ENCODE measurements at places on chromosomes 2 and 18.

DNA sequence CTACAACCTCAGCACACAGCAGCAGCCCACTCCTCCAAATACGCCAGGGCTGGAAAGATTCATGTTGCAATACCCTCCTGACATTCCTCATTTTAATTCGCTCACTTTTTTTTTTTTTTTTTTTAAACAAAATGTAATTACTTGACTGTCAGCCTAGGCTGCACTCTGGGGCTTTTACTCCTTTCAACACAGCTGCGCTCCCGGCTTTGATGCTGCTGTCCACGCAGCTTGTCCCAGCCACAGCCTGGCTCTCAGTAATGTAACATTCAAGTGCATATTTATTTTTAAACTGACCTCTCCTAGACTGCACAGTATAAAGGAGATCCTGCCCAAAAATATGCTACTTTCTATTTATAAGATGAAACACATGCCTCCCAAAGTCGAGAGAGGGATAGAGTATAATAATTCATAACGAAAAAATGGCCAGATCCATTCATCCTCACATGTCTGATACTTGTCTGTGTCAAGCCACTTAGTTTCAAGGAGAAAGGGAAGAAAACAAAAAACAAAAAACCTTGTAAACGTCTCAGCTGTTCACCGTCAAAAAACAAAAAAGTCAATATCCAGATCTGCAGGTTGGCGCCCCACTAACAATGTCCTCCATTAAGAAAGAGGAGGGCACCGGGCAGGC is 949 bp downstream of the CDC42EP3 start:
- no peak for DNase-seq

GRCh38 chr2:234334151-234334550 is 162.7 kb downstream of the ARL4C start:
- no peak for DNase-seq

- DNase-seq = no peak
Observed at GRCh38 chr18:39421276-39421675, 1855.7 kb upstream of the CELF4 start.

GRCh38 chr2:240260664-240261063 is 120.2 kb upstream of the OTOS start:
- no peak for DNase-seq

DNA sequence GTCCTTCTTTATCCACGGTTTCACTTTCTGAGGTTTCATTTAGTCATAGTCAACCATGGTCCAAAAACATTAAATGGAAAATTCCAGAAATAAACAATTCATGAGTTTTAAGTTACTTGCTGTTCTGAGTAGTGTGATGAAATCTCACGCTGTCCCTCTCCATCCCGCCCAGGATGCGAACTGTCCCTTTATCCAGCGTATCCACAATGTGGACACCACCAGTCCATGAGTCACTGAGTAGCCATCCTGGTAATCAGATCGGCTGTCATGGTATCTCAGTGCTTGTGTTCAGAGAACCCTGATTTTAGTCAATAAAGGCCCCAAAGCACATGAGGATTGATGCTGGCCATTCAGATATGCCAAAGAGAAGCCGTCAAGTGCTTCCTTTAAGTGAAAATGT is 3.7 kb downstream of the SP140L start:
- no peak for DNase-seq

DNA sequence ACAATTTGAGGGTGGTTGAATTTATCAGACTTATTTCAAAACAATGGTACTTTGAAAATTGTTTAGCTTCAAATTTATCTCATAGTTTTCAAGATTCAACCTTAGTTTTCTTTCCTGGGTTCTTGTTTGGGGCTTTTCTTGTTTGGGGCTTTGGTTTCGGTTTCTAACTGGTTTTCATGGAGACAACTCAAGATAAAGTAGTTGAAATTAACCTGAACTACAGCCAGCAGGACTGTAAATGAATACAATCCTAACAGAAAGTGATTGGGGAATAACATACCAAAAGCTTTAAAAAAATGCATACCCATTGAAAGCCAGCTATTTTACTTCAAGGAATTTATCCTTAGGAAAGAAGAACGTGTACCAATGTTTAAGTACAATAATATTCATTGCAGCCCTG is 133.5 kb upstream of the SLC14A2 start:
- no peak for DNase-seq

DNA sequence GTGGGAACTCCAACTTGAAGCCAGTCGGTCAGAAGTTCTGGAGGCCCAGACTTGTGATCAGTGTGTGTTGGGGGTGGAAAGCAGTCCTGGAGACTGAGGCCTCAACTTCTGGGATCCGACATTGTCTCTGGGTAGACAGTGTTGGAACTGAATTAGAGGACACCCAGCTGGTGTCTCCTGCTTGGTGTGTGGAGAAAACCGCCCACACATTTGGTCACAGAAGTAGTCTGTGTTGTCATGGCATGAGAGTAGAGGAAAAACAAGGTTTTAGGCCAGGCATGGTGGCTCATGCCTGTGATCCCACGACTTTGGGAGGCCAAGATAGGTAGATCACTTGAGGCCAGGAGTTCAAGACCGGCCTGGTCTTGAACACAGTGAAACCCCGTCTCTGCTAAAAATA is 51.5 kb downstream of the PUM2 start:
- DNase-seq = no peak

DNA sequence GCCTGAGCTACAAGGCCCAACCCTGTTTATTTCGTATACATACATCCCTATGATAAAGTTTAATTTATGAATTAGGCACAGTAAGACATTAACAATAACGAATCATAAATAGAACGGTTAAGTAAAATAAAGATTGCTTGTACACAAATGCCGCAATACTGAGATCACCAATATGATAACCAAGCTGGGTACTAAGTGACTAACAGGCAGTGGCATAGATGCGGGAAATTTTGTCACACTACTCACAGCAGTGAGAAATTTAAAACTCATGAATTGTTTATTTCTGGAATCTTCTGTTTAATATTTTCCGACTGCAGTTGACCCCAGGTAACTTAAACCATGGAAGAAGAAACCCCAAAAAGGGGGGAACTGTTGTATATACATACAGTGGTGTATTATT is 33.4 kb downstream of the NEURL3 start:
- no peak for DNase-seq

DNA sequence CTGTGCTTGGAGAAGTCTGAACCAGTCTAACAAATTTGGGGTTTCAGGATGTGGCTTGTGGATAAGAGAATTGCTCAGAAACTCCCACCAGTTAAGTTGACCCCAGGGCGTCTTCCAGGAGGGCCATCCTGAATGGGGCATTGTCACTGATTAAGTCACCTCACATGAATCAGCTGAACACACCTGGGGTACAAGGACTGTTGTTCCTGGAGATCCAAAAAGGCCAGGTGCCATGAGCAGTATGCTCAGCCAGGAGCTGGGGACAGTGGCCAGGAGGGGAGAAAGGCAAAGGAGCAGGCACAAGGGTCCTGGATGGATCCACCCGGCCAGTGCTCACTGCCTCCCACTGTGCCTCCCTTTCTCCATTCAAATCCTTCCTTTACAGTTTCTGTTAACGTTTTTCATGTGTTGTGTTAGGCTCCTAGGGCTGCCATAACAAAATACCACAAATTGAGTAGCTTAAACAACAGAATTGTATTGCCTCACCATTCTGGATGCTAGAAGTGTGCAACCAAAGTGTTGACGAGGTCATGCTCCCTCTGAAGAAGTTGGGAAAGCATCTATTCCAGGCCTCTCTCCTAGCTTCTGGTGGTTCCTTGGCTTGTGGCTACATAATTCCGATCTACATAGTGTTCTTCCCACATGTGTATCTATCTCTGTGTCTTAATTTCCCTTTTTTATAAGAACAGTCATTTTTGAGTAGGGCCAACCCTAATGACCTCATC is 33.4 kb downstream of the TRABD2A start:
- DNase-seq = no peak

DNA sequence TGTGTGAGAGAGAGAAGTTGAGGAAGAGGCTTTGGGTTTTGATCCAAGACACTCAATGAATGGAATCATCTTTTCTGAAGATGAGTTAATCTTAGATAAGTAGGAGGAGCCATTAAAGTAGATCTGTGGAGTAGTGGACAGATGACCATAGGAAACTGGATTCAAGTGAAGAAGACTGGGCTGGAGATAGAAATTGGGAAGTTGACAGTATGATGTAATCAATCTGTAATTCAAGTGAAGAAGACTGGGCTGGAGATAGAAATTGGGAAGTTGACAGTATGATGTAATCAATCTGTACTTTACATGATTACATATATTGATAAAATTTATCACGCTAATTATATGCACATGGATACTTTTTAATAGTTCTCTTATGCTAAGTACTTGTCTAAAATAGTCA is 92.8 kb downstream of the PHLPP1 start:
- DNase-seq = no peak

DNA sequence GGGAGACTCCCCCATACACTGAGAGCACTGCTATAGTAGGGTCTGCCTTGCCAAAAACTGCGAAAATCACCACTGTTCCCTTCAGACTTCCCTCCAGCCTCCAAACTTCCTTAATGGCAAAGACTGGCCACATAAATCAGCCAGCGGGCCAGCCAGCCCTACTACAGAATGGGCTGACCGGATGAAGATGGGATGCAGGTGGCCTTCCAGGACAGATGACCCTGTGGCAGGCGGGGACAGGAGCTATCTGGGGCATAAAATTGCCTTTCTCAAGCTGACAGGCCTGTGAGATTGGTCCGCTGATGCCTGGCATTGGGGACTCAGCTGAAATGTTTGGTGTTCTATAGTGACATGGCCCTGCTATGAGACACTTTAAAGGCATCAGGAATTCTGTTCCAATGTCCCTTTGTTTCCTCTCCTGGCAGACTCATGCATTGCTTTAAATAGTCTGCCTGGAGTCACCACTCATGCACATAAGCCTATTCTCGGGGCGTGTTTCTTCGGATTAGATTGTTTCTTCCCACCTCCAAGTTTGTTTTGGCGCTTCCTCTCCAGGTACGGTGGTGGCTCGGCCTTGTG is 135.9 kb downstream of the ALPK2 start:
- DNase-seq = no peak

- DNase-seq = no peak
Observed at GRCh38 chr2:224793946-224794345, 77.8 kb upstream of the CCDC195 start.

DNA sequence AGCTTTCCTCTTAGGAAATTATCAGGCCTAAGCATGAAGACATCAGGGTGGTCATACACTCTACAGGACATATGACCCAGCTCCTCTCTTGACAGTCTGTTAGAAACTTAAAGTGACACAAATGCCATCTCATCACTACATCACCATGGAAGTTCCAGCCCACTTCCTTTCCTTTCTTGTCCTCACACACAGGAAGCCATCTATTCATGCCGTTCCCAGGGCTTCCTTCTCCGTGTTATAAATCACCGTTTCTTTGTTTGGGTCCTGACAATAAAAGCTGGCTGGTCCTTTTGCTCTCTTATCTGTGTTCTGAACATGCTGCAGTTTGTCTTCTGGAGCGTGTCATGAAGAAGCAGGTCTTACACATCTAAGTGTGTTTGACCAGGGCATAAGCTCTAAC is 692.1 kb upstream of the CELF4 start:
- no peak for DNase-seq

DNA sequence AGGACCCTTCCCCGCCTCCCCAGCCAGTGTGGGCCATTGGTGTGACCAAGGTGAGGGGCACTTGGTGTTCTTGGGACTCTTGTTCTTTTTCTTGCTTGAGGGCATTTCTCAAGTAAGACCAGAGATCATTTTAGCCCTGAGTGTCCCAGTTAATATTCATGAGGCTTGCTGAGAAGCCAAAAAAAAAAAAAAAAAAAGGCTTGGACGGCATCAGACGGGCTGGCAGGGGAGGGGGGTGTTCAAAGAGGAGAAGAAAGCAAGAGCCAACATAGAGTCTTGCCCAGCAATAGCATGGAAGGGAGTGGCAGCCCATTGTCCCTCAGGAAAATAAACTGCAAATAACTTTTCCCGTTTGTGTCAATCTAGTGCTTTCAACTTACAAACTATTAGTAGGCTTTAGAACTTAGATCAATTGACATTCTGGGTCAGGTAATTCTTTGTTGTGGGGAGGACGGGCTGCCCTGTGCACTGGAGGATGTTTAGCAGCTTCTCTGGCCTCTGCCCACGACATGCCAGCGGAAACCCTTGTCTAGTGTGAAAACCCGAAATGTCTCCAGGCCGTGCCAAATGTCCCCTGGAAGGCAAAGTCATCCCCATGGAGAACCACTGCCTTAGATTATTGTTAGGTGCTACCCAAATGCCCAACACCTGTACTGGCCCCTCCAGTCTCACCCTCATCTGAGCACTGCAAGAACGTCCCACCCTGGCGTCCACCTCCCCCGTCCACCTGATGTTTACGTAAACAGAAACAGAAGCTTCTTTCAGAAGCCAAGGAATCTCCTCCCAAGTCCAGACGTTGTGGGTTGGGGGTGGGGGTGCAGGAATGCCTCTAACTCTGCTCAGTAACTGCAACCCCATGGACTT is 163.4 kb downstream of the BCL2 start:
- DNase-seq = no peak

DNA sequence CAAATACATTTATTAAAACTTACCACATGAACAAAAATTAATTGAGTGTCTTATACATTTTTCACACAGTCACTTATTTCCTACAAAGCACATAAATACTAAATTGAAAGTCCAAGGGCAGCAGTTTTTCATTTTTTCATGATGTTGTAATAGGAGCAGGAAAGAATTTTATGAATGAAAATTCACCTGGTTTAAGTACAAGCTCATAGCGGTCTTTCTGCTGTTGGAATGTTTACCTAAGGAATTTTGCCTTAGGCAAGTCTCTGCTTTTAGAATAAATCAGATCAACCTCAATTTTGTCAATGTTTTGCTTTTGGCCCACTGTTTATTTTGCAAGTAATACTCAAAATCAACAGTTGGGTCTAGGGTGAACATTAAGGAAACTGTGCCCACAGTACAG is 40.0 kb downstream of the ETAA1 start:
- DNase-seq = no peak

- no peak for DNase-seq
Observed at GRCh38 chr2:122531290-122532071, 776.0 kb downstream of the TSN start.

GRCh38 chr2:3587021-3587420 is 7.9 kb upstream of the COLEC11 start:
- no peak for DNase-seq

- DNase-seq = no peak
Observed at GRCh38 chr2:140199312-140199711, 1419.1 kb upstream of the NXPH2 start.

DNA sequence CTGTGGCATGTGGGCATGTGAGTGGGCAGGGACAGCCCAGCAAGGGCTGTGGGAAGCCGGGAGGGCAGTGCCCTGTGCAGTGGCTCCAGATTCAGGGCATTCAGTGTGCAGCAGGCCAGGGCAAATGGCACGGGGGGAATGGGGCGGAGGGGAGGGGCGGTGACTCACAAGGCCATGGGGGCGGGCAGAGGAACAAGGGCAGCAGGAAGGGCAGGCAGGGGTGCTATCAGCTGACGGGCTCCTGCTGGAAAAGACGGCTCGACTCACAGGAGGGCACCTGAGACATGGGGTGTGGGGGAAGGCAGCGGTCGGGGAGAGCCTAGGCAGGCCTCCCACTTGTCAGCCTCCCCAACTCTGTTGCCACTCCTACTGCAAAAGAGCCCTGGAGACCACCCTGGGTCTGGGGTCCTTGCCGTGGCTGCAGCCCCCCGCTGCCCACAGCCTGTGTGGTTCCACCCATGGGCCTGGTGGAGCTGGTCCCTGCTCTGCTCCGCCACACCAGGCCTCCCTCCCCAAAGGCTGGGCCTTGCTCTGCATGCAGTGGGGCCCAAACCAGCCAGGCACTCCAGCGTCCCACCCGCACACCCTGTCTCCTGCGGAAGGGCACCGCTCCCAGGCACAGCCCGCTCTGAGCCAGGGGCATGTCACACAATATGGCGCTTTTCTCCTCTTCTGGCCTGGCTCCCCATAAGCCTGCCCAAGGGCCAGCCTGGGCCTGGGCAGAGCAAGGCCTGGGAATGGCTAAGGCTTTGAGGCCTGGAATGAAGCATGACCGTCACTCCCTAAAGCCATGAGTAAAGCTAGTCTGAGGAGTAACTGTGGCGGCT is 25.9 kb downstream of the HS6ST1 start:
- DNase-seq = no peak

Measured in AG04450 (cell line).